ENCODE measurements at places on chromosomes 13 and 19. TPM values are rescaled to one million over a fixed set of nuclear protein-coding genes. Genes with fewer than 3 reads are reported as not detected.

DNA sequence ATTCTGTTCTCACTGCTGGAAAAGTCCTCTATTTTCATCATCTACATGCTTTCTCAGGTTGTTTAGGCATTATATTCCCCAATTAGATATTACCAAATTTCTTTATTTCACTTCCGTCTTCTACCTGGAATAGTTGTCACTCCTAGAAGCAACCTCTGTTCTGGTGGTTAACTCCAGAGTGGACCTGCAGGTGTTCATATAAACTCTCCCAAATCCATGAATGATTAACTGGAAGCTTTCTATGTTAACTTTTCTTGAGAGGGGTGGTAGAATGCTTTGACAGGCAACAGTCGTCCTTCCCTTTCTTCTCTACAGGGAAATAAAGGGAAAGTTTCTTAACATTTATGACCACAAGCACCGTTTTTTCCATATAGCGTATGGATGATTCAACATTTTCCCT is 48.4 kb upstream of the UFM1 start:
- DNase-seq: peak; percentile 4

DNA sequence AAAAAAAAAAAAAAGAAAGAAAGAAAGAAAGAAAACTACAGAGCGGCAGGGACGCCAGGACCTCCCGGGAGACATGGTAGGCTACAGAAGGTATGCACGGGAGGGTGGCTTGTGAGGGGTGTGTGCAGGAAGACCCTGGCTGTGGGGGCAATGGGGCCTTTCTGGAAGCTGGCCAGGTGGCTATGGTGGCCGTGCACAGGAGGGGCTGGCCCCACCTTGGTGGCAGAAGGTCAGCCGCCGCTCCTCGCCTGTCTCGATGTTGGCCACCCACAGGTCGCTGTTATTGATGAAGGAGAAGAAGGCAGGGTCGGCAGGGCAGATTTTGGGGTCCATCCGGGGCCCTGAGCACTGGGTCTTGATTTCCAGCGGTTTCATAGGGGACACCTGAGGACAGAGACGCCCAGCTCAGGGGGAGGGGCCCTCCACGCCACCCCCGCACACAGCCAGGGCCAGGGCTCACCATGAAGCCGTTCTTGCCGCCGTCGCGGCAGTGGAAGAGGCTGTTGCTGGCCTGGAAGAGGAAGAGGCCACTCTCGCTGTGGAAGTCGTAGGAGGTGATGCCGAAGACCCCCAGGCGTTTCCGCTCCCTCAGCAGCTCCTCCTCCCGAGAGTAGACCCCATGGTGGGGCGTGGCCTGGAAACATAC is 19.8 kb downstream of the DPP9 start:
- no peak for DNase-seq

DNA sequence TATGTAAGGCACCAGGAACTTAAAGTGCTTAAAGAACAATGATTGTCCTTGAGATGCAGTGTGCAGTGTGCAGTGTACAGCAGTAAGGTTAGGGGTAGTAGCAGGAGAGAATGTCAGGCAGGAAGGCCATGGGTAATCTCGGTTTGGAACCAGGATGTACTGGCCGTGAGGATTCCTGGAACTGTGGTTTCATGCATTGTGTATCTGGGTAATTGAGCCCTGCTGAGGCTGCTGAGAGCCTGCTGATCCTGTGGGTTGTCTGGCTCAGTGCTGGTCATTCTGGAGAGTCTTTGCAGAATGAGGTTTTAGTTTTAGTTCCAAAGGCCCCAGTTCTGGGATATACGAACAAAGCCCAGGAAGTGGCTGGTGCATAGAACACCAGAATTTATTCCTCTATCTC is 71.0 kb downstream of the ZNF568 start:
- no peak for DNase-seq

- DNase-seq: no peak
Observed at GRCh38 chr13:20363603-20364002, 131.5 kb upstream of the GJB6 start.

DNA sequence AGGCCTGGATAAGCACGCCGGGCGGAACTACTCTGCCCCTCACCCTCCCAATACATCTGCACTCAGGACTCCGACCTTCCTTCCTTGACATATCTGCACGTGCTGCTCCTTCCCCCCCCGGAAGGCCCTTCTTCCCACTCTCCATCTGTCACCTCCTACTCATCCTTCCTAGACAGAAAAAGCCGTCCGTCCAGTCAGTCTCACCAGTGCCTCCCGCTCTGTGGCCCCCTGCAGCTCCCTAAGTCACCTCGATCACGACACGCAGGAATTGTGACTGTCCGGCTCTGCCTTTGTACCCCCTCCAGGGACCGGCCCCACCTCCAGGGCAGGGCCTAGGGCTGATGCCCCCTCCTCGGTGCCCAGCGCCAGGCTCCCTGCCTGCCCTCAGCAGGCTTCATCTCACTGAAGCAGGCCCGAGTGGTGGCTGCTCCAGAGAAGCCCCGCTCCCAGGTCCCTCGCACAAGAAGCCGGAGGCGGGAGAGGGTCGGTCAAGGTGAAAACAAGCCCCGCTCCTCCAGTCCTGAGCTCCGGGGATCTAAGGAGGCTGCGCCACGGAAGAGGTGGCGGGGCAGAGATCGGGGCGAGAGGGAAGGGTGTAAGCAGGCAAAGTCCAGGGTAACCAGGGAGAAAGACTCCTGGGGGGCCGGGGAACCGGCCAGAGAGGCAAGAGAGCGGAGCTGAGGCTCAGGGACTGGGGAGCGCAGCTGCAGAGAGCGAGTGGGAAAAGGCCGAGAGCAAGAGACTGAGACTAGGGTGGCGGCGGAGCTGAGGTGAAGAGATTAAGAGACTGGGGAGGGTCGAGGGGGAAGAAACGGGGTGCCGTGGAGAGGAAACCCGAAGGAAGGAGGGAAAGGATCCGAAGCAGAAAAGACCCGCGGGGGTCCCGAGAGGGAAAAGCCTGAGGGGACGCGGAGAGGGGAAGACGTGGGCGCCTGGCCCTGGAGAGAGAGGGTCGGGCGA is 1.1 kb downstream of the PPP6R1 start:
- no peak for DNase-seq

DNA sequence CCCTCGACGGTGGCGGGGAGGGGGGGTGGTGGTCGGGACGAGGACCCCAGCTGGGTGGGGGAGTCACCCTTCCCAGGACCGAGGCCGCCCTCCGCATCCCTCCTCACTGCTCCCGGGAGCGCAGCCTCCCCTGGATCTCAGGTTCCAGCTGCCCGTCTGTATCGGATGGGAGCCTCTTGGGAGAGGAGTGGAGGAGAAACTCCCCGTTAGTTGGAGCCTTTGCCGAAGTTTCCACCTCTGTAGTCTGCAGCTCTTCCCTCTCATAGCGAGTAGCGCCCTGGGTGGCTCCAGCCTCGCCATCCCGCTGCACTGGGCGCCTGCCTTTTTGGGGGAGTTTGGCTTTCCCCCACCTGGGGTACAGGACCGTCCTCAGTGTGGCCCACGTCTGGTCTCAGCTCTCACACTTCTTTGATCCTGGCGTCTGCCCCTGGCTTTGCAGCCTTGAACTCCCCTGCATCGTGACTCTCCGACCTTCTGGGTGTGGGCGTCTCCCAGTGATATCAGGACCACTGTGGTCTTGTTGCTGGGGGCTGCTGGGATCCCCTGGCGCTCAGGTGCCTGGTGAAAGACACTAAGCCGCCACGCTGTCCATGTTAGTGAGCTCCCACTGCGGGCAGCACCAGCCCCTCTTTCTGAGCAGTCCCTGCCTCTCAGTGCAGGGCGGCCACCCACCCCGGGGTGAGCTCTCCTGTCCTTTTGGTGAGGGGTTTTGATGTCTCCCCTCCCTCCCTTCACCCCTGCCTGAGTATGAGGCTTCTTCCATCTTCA is 1.1 kb downstream of the CNOT3 start:
- no peak for DNase-seq

DNA sequence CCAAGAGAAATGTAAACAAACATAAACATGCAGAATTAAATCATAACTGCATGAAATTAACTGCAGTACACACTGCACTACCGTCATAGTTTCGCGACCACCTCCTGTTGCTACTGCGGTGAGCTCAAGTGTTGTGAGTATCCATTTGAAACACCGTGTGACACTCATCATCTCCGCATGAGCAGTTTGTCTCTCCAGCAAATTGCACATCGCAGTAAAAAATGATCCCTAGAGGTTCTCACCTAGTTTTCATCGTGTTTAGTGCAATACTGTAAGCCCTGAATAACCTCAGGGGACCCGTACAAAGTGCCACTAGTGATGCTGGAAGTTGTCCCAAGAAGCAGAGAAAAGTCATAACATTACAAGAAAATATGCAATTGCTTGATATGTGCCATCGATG is 147.7 kb downstream of the DPF1 start:
- DNase-seq: peak; percentile 49

GRCh38 chr13:112131713-112132113 is 64.8 kb downstream of the SOX1 start:
- DNase-seq: no peak

DNA sequence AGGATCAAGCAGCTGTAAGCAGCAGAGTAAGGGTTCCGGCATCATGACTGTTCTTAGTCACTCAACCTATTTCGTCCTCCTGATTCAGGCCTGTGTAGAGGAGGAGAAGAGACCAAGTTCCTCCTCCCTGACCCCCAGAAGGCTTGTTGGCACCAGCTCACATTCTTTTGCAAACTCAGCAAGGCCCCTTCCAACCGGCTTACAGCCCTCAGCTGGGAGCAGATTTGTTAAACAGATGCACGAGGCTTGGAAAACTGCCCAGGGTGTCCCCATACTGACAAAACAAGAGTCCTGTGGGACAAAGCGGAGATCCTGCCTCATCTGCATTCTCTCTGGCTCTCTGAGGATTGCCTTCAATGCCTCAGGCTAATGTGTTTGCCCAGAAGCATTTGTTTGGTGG is 113.2 kb upstream of the SOX21 start:
- peak; percentile 52 for DNase-seq

GRCh38 chr19:872266-872951 is 12.9 kb downstream of the CFD start:
- DNase-seq: no peak

- no peak for DNase-seq
Observed at GRCh38 chr13:28172947-28173346, 34.6 kb downstream of the PAN3 start.

DNA sequence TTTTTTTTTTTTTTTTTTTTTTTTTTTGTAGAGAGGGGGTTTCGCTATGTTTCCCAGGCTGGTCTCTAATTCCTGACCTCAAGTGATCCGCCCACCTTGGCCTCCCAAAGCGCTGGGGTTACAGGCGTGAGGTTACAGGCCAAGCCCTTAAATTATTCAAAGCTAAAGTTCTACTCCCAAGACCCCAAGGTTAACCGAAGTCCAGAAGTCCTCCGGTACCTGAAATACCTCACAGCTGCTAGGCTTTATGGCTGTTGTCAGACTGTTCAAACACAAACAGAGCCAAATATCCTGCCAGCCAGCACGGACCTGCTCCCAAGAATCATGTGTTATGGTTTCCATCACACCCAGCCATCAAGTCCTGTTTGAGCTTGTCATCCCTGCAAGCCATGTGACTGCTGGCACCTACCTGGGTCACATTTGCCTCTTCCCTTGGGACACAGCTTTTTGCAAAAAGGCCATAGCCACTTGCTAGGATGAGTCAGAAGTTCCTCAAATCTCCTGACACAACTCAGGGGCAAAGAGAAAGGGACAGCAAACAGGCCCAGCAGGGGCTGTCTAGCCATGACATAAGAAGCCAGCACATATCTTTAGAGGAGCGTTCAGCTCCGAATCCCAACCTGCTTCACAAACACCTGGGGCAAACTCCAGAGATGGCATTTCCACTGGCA is 129.9 kb downstream of the FOXO1 start:
- no peak for DNase-seq

DNA sequence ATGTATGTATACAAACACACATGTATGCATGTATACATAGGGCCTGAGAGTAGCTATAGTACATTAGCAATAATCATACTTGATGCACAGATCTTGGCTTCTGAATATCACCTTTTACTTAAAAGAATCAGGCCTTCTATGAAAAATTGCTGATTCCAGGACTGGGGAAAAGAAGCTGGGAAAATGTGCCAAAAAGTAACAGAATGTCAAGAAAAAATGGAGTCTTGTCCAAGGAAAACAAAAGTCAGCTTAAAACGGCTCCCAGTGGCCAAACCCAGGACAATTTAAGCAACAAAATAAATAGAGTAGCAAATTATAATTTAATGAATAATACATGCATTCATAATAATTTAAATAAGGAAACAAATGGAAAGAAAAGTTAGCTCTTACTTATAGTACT is 2104.9 kb downstream of the PCDH9 start:
- peak; percentile 4 for DNase-seq

DNA sequence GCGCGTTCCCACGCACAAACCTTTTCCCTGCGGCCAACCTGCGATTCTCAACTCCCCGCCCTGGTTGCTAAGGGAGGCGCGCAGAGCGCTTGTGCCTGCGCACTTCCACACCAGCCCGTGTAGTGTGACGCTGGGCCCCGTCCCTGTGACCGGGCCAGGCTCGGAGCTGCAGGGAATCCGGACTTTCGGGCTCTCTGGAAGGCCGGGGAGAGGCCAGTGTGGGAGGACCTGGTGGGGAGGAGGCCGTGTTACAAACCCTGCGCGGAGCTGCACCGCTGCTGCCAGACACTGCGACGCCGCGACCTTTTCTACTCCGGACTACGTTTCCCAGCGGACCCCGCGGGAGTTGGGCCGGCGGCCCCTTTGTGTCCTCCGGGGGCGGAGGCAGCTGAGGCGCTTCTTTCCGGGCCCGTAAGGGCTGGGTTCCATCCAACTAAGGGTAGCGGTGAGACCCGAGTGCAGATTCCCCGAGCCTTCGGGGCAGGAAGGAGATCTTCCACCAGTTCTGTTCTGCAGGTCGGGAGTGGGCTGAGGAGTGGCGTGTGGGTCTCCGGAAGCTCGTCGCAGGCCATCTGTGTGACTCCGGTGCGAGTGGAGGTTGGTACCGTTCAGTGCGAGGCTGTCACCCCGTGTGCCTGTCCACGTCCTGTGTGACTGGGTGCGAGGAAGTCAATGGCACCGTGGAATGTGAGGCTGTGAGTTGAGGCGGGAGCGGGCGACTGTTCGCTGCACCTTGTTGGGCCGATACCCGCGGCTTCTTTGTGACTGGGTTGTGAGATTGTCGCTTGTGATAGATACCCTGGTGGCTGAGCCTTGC is at the start of gene ZNF570:
Gene ZNF570, plus strand, starts transcription at position 396 of the 817 bp plus-strand sequence. CDS start 999 bp downstream, outside the sequence.
- peak; percentile 90 for DNase-seq

GRCh38 chr19:14542711-14543328 is 13.4 kb downstream of the TECR start:
- DNase-seq: no peak

DNA sequence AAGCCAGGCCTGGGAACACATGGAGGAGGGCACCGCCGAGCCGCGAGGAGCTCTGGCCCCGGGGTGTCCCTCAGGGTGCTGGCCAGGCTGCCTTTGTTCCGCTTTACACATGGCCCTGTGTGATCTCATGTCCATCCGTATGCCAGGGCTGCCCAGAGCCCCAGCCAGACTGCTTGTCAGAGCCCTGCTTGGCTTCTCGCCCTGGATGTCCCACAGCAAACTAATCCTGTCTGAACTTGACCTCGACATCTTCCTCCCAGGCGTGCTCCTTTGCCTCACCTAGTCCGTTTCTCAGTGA is 14.3 kb downstream of the BCKDHA start:
- no peak for DNase-seq

DNA sequence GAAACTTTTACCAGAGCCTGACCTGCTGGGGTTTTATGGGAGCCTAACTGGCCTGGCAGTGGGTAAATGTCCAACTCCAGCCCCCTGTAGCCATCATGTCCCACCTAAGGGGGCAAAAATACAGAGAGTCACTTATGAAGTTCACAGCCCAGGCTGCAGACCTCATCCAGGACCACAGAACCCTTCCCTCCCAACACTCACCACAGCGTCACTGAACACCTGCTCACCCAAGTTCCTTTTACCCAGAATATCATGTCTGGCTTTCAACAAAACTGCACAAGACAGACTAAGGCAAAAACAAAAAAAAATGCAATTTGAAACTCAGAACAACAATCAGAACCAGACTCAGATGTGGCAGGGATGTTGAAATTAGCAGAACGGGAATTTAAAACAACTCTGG is 6.4 kb downstream of the CEACAM3 start:
- DNase-seq: no peak

Gene PCID2
- 64.4 TPM for polyA plus RNA-seq

Gene YJU2
- 24.0 TPM for polyA plus RNA-seq

Gene DNAJB1
- 95.9 TPM for polyA plus RNA-seq
